ENCODE measurements at places on chromosomes 2 and 18.

GRCh38 chr2:21067859-21068537, 24.1 kb upstream of the APOB start:
- DNase-seq, result no peak

- DNase-seq, result no peak
Observed at GRCh38 chr2:38500283-38500634, 102.5 kb downstream of the HNRNPLL start.

- DNase-seq, result no peak
Observed at GRCh38 chr18:79510046-79510685, 114.4 kb downstream of the NFATC1 start.

DNA sequence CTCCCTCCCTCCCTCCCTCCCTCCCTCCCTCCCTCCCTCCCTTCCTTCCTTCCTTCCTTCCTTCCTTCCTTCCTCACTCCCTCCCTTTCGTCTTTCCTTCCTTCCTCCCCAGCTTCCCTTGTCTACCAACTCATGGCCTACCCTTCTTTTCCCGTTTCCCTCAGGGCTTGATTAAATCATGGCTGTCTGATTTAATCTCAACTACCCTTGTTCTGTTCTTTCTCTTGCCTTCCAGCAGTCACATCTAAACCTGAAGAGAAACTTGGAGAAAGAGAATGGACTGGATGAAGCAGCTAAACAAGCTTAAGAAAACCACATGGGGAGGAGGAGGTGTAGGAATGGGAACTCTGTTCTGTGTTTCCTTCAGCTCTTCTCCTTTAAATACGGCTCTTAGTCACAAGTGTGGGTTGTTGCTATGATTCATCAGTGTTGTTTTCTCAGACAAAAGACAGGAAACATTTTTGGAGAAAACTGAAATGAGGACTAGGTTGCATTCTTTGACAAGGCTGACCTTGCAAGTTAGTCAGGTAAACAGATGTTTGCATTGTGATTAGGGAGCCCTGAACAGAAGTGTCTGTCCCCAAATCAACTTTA, 177.9 kb downstream of the LRRTM1 start:
- DNase-seq, result no peak

DNA sequence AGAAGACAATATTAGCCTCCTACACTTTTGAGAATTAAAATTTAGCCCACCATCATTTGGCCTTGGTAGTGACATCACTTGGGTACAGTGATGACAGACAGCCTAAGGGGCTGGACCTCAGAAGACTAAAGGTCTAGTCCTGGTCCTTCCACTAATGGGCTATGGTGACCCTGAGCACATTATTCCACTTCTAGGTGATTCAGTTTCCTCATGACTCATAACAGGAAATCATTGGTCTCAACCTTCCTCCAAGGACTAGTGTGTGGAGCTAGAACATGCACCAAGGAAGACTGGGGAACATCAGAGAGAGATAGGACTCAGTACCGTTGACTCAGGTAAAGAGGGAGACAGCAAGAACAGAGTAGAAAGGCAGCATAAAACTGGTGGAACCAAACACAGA, 64.0 kb downstream of the TFCP2L1 start:
- DNase-seq, result no peak

DNA sequence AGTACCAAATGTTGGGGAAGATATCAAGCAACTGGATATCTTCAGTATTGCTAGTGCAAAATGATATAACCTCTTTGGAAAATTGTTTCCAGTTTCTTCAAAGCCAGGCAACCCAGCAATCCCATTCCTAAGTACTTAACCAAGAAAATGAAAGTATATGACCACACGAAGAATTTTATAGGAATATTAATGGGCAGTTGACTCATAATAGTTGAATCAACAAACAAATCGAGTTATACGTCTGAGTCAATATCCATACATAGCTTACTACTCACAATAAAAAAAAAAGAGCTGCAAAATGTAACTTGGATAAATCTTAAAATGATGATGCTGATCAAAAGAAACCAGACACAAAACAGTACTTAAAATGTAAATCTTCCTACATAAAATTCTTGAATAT, 810.4 kb downstream of the METTL4 start:
- DNase-seq, result no peak

DNA sequence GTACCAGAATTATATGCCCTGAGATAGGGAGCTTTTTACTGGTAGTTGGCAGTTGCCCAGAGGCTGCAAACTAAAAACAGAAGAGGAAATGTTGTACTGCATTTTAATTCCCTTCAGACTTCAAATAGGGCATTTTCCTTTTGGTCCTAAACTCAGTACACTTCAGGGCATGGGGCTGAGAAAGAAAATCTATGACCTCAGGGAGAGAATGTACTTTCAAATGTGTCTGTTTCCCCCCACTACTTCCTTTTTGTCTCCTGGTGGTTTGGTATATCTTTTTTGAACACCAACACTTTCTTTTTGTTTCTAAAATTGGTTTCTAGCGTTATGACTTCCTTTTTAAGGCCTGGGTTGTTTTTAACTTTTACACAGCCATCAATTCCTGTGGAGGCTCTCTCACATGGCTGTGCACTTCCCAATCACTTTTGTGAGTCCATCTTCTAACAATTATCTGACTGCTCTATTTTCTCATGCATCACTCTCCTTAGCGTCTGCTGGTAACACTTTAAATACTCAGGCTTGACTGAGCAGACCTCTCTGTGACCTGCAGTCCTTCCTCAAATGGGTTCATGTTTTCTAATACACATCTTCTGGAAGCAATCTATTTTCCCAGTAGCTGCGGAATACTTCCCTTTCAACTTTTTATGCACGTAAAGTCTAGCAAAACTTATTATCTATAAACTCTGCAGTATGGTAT, 596.0 kb downstream of the LRP1B start:
- no peak for DNase-seq

DNA sequence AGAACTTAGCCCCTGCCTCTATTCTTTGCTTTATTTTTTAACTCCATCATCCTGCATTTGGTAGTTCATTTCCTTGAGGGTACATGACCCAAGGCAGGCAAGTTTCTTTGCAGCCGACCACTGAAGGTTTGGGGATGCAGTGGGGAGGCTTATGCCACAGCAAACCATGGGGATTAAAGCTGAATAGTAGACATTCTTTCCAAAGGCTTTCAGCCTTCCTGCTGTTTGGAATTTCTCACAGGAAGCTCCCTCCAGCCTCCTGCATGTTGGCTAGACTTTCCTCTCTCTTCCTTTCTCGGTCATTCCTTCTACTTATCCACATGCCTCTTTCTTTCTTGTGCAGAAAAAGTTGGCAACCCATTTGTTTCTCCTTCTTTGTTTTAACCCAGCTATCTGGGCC, 77.3 kb downstream of the SOCS6 start:
- no peak for DNase-seq

DNA sequence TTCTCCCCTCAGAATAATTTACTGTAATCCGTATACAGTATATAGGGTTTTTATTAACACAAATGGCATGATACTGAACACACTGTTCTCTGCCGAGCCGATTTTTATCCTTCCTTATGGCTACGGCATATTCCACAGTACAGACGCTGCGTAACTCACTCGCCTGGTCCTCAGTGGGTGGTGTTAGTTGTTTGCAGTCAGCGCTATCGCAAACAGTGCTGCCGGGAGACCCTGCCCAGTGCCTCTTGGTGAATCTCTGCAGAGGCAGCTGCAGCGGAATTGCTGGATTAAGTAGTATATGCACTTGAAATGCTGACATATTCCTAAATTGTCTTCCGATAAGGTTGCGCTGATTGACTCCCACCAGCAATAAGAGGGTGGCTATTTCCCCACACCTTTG, 73.9 kb downstream of the MARCO start:
- no peak for DNase-seq

- DNase-seq, result no peak
Observed at GRCh38 chr2:24652265-24653182, 140.7 kb downstream of the PTRHD1 start.
